ENCODE measurements at places on chromosomes 3 and 15.

GRCh38 chr15:53412542-53412941 lies 346.9 kb downstream of the WDR72 start:
- no peak for DNase-seq

- no peak for DNase-seq
Observed at GRCh38 chr3:45321607-45322391, 66.6 kb upstream of the LARS2 start.

GRCh38 chr3:193641440-193641775 lies 48.4 kb downstream of the OPA1 start:
- no peak for DNase-seq

DNA sequence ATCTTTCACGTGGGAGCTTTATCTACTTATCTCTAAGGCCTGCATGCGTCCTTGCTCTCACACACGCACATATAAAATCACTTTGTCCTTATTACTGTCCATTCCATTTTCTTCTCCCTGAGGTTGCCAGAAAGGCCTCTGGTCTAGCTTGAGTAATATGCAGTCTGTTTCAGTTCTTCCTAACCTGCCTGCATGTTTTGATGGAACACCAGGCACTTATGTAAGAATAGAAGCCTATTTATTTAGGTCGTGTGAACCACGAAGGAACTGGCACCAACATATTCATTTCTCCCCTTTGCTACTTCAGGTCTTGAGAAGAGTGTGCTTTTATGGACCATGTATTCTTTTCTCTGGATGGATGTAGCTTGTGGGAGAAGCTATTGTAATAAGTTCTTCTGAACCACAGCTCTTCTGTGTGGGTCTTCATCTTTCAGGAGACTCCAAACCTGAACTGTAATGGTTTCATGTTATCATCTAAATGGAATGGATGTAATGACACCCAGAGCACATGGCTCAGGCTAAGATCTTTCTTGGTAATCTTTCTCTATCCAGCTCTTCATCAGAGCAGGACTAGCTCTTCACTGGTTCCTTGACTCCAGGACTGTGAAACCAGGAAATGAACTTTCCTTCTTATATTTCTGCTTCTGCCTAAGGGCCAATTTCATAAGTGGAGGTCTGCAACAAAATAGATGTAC lies 53.8 kb downstream of the UBE2E2 start:
- peak; percentile 12 for DNase-seq

DNA sequence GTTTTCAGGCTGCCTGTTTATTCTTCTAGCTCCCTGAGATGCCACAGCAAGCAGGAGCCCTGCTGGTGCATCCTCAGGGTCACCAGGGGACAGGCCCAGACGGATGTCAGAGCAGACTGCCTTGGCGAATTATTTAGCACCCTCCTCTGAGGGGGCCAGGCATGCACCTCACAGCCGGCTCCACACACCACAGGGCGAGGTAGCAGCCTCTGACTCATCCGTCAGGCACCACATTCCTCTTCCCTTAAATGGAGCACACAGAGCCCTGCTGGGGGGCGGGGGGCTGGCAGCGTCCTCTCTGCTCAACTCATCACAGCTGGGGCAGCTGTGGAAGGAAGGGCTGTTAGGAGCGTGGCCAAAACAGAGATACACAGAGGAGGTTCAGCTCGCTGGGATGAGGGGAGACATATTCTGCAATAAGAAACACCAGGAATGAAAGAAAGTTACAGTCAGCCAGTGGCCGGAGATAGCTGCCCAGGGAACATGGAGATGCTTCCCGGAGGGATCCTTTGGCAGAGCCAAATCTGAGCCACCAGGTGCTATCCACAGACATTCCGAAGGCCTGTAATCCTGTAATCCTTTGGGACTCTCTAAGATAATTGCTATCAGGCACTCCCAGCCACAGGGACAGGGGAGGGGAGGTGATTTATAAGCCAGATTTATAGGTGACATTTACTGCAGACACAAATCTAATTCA lies 13.9 kb upstream of the PRICKLE2 start:
- DNase-seq, result no peak

DNA sequence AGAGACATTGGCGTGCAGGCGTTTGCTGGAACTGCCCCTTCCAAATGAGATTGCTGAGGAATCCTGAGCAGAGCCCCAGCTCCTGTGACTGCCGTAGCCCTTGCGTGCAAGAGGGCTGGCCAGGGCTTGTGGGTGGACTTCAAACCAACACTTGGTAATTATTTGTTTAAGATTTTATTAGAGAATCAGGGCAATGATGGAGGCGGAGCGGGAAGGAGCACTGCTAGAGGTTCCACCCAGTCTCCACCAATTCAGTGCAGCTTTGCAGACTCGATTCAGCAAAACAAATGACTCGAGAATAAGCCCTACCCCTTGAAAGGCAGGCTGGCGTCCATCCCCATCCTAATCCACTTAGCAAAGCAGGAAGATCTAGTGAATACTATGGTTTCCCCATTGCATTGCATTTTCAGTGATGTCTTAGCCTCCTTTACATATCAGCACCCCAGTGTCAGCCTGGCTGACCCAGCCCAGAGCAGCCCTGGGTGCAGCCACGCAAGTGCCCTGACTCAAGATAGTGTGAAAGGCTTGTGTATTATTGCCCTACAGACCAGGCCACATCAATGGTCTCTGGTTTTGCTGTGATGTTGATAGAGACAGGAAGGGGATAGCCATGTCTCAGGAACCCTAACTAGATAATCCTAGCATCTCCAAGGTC lies 26.0 kb downstream of the GLDN start:
- DNase-seq, result no peak

DNA sequence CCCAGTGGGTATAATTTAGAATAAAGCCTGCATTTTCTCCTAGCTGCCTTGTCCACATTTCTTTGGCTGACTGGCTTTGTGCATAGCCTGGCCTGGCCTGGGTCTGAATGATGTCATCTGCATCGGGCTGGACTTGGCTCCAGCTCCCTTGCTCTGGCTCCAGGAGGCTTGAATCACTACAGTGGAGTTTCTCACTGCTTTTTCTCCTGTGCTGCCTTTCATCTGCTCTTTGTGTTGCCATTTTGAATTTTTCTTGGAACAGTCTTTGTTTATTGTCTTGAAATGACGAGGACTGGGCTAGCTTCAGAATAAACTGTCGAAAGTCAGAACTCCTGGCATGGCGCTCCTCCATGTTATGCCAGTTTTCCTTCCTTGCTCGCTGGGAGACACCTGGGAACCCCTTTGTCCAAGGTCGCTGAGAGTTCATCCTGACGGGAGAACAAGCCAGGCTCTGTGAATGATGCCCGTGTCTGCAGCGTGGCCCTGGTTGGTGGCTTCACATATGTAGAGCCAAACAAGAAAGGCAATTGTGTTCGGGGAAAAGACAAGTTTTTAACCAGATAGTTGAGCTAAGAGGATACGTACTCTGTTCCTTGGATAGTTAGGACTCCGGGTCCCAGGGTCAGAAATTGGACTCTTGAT lies 258.9 kb downstream of the PDZRN3 start:
- DNase-seq, result no peak

GRCh38 chr3:24714436-24714835 lies 219.8 kb upstream of the THRB start:
- DNase-seq, result no peak

GRCh38 chr3:154081305-154081704 lies 39.9 kb upstream of the ARHGEF26 start:
- DNase-seq, result no peak

DNA sequence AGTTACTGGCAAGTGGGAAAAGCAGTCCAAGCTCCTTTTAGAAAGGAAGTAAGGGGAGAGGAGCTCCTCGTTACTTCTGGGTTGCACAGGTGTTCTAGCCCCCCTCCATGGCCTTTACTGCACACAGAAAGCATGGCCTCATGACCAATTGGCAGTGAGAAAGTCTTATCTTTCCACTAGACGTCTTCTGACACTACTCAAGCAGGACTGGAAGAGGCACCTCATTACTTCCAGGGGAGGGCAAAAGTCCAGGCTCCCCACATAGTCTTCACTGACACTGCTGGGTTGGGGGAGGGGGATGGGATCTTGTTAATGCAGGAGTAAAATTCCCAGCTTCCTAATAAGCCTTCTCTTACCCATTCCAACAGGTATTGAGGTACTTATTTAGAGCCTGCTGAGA lies 27.6 kb upstream of the TM2D3 start:
- no peak for DNase-seq

DNA sequence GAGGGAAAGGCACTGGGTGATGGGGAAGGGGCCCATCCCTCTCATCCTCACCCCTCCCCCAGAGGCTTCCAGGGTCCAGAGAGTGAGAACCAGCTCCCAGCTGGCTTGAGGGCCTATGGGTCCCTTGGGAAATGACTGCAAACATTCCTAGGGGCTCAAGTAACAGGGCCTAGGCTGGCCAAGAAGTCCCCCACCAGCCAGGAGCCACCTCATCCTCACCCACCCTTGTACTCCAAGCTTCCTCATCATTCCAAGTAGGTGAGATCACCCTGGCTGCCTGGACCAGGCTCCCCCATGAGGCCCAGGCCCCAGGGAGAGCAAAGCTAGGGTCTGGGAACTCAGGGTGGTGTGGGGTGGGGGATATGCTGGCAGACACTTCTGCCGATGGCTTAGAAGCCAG lies 14.8 kb downstream of the LOXL1 start:
- no peak for DNase-seq

GRCh38 chr3:71011565-71012287 lies 571.8 kb downstream of the FOXP1 start:
- DNase-seq, result no peak

DNA sequence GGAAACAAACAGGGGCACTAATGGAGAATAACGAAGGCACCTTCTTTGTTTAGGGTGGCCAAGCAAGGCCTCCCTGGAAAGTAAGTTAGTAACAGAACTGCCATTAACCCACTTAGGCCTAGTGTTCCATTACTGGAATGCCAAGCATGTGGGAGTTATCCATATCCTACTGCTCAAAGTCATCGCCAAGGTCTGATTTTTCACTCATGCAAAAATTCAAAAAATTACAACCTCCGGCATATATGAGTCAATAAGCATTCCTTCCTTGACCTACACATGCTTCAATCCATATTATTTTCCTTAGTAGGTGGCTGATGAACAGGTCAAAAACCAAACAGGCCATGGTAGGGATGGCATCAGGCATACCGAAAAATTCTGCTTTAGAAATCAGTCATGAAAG lies 1097.2 kb downstream of the FHIT start:
- no peak for DNase-seq

- no peak for DNase-seq
Observed at GRCh38 chr3:190455828-190456227, 6.1 kb upstream of the TMEM207 start.

Data from inflammatory macrophage (primary cell).